Globus pallidus (tissue), 1 donor: ENCODE measurements at places on chromosomes 4 and X.

DNA sequence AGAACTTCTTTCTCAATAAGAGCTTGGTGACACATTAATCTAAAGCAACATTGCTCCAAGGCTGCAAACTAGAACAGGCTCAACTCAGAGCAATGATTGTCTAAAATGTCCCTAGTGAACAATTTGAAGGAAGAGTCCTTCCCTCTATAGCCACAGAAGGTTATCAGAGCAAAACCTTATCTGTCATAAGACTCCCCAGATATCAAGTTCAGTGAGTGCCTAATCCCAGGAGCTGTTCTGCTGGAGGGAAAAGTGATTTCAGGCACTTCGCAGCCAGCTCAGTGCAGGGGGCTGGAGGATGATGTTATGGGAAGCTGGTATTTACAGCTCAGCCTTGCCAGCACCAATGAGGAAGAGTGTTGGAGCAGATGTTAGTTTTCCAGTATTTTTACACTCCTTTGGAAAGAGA, 497.5 kb downstream of the INPP4B start:
- DNase-seq = no peak

DNA sequence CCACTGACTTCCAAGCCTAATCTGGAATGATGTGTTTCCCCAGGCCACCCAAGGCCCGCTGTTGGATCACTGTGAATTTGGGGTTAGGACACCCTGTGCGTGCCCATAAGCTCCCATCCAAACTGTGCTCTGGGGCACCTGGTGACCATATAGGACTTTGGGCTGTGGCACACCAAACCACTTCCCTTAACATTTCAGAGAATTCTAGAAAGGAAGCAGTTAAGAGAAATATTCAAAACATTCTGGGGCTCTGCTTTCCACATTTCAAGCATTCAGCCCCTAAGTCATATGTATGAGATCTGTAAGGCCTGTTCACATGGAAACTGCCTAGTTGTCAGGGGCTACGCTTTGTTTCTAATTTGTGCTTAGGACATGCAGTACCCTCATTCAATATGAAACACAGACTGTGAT, 14.4 kb downstream of the VGLL1 start:
- no peak for DNase-seq

DNA sequence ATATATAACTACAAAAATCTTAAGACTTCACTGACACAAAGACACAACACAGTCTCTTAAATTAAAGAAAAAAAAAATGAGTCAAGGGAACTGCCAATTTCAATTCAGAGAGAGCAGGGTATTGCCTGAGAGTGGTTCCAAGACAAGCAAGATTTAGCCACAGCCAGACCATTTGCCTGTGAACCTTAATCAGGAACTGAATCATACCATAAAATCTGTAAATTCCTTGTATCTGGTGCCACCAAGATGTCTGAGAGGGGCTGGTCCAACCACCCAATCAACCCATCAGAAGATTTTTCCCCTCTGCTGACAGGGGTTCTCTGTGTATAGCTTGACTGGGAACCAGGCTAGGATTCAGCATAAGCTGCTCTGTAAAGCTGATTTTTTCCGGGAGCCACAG, 159.2 kb downstream of the CPEB2 start:
- DNase-seq = no peak

- DNase-seq = no peak
Observed at GRCh38 chr4:168695288-168695687, 198.4 kb downstream of the PALLD start.

DNA sequence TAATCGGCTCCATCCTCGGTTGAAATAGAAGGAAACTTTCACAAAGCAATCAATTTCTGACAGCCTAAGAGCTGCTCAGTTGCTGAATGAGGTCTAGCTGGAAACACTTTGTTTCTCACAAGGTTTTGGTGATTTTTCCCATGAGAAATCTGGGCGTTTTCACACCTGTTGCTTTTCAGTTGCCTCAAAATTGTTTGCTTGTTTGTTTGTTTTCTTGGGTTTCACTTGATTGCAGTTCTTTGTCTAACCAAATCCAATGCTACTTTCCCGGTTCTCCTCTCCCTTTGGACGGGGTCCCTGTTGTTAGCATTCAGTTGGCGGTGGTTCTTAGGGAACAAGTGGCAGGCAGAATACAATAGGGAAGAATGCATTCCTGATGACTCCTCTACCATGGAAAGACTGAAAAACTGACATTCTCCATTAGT, 135.5 kb downstream of the PALLD start:
- peak; percentile 8 for DNase-seq

DNA sequence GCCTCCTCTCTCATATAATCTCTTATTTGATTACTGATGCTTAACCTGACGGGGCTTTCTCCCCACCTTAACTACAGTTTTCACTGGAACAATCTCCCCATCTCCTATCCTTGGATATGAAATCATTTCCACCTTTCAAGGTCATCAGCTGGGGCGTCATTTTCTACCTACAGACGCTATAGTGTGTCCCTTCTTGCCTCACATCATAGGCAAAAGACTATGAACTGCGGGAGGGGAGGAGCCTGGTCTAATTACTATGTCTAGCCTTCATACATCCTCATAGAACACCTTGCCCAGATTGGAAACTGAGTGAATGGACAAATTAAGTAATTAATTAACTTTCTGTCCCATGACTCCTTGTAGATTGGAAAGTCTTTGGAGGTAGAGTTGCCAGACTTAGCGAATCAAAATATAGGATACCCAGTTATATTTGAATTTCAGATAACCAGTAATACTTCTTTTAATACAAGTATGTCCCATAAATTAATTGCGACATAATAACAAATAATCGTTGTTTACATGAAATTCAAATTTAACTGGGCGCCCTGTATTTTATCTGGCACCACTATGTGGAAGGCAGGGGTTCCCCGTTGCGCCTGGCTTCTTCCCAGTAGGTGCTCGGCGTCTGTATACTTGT, 752 bp upstream of the ATP6AP2 start:
- DNase-seq = no peak

GRCh38 chr4:168483811-168484210, 3.5 kb upstream of the DDX60L start:
- no peak for DNase-seq

- no peak for DNase-seq
Observed at GRCh38 chr4:110867981-110868720, 245.3 kb upstream of the PITX2 start.

GRCh38 chr4:173380987-173381386, 10.2 kb downstream of the SAP30 start:
- DNase-seq = no peak

- no peak for DNase-seq
Observed at GRCh38 chr4:74546057-74546456, 101.1 kb downstream of the AREG start.

DNA sequence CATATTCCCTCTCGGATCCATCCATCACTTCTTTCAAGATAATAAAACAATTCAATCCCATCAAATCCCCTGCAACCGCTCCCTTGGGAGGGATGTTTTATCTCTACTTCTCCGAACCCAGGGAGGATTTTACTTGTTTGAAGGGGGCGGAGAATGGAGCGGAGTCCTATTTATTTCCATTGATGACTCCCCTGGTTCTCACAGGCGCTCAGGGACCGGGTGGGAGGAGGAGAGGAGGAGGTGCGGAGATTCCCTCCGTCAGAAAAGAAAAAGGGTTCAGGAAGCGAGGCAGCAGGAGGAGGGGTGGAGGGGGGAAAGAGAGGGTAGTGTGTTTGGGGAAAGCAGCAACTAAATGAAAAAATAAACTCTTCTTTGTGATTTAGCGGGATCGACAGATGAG, 2.1 kb downstream of the NDNF start:
- no peak for DNase-seq

GRCh38 chr4:144547678-144548298, 98.2 kb upstream of the HHIP start:
- no peak for DNase-seq

DNA sequence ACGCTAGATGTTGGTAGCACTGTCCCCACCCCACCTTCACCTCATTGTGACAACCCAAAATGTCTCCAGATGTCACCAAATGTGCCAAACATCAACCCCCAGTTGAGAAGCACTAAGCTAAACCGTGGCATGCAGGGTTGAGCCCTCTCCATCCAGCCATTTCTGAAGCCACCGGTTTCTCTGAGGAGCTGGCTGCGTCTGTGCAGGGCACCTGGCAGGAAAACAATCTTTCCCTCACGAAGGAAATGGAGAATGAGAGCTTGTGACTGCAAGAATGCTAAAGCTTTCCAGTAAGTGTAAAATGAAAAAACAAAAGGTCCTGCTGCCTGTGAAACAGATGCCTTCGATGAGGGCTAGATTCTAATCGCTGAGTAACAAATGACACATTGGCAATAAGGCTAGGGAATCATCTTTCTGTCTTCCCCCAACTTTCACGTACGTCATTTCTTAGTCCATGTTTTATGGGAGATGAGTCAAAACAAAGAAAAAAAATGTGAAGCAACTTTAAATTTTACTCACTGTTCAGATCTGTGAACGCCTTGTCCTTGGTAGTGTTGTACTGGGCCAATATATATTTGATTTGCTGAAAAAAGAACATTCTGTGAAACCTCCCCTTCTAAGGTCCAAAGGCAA, 59.9 kb downstream of the PROM1 start:
- no peak for DNase-seq
